T-helper 17 cell (primary cell): ENCODE measurements at places on chromosomes 11 and 22.

DNA sequence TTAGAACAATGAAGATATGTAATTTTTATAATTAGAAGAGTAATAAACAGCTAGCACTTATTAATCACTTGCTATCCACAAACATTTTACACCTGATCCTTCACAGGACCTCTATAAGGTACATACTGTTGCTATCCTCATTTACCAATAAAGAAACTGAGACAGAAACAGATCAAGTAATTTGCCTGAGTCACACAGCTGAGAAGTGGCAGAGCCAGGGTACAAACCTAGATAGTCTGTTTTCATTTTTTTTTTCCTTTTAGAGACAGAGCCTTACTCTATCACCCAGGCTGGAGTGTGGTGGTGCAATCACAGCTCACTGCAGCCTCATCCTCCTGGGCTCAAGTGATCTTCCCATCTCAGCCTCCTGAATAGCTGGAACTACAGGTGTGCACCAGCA lies 71.8 kb upstream of the PTH start:
- H3K27ac ChIP-seq: no peak overlapping the region
- H3K27me3 ChIP-seq: peaks cover 9% of the 10 kb centered on the region
- H3K36me3 ChIP-seq: peaks cover 2% of the 10 kb centered on the region
- no peak overlapping the region for H3K4me3 ChIP-seq

DNA sequence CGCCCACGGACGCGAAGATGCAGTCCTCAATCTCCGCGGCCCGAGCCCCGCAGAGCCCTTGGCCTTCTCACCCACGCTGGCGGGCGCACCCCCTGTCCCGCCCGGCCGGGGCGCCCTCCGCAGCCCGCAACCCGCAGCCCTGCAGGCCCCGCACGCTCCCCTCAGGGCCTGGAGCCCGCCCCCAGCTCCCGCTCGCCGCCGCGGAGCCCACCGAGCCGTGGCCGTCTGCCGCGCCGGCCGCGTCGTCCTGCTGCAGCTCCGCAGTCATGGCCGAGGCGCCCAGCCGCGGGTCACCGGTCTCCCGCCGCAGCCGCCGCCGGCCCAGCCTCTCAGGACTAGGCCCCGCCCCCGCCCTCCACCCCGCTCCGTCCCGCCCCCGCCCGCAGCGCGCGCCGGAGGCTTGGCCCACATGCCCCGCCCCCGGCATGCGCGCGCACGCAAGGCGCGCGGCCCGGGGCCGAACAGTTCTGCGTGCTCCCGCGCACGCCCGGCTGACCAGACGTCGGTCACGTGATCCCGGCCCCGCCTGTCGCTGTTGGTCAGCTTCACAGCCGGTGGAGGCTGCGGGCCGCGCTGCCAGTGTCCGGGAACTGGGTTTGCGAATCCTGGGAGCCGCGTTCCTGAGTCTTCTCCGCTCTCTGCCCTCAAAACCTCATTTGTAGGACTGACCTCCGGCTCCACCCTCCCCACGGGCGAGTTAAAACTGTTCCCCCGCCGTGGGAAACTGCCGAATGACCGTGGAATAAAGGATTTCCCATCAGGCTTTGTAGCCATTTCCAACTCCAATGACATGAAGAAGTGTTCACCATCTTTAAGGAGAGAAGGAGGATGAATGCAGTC lies at the start of gene USP28:
TSS of gene USP28 (minus strand) at position 339 of the 840 bp plus-strand sequence. CDS start at position 268, 71 bp downstream.
- H3K4me3 ChIP-seq: peak within 1 kb of the TSS; percentile 95
- H3K36me3 ChIP-seq: no peaks in the 10 kb centered on the region
- H3K27ac ChIP-seq: peak within 1 kb of the TSS; percentile 93
- peak; percentile 67 for DNase-seq
- peaks cover 33% of the 10 kb centered on the region for H3K4me1 ChIP-seq

GRCh38 chr11:15276621-15277020 lies 161.9 kb downstream of the INSC start:
- H3K27me3 ChIP-seq: peaks cover 48% of the 10 kb centered on the region
- no peak for DNase-seq
- H3K4me3 ChIP-seq: no peak overlapping the region
- no peaks in the 10 kb centered on the region for H3K4me1 ChIP-seq

DNA sequence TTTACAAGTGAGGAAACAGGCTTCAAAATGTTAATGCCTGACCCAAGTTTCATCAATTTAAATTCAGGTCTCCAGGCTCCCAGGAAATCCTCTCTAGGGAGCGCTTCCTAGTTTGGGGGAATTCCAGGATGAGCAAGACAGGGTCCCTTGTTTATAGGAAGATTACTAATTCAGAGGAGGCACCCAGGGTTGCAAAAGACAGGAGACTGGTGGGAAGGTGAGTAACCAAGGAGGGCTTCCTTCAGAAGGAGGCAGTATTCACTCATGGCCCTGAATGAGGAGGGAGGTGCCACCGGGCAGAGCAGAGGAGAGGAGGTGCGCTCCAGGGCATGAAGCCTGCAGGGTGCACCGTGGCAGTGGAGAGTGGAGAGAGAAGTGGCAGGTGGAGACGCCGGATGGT lies 1.6 kb downstream of the TMEM132A start:
- peak overlapping the region; percentile 79 for H3K4me3 ChIP-seq
- H3K27ac ChIP-seq: no peak overlapping the region
- H3K27me3 ChIP-seq: peaks cover 54% of the 10 kb centered on the region
- H3K4me1 ChIP-seq: peaks cover 10% of the 10 kb centered on the region
- DNase-seq: no peak

- H3K27ac ChIP-seq: no peak overlapping the region
- H3K36me3 ChIP-seq: no peaks in the 10 kb centered on the region
- H3K27me3 ChIP-seq: no peaks in the 10 kb centered on the region
- no peak for DNase-seq
- H3K4me1 ChIP-seq: no peaks in the 10 kb centered on the region
- no peak overlapping the region for H3K4me3 ChIP-seq
Observed at GRCh38 chr11:94241896-94242295, 62.5 kb upstream of the IZUMO1R start.

DNA sequence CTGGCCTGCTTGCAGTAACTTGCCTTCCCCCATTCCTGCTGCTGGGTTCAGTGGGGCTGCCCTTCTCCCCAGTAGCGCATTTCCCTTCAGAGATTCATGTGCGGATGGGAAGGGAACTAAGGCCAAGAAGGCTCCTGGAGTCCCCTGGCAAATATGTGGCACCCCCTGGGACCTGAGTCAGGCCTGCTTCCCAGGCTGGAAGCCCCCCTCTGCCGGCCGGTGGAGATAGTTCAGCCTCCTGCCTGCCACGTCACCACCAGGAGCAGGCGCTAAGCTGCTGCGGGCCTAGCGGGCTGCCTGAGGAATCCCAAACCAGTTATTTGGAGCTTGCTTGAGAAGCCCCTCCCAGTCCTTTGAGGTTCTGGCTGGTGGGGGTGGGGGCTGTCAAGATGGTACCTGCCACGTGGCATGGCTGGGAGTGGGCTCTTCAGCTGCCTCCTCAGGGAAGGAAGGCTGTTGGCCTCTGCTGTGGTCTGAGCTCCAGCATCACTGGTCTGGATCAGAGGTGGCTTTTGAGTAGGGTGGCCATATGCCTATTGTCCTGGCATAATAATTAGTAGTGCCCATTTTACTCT lies 2.0 kb downstream of the SERPINH1 start:
- no peak for DNase-seq
- peak overlapping the region; percentile 98 for H3K4me3 ChIP-seq
- H3K36me3 ChIP-seq: no peaks in the 10 kb centered on the region
- H3K27ac ChIP-seq: peak overlapping the region; percentile 94
- peaks cover 28% of the 10 kb centered on the region for H3K4me1 ChIP-seq

DNA sequence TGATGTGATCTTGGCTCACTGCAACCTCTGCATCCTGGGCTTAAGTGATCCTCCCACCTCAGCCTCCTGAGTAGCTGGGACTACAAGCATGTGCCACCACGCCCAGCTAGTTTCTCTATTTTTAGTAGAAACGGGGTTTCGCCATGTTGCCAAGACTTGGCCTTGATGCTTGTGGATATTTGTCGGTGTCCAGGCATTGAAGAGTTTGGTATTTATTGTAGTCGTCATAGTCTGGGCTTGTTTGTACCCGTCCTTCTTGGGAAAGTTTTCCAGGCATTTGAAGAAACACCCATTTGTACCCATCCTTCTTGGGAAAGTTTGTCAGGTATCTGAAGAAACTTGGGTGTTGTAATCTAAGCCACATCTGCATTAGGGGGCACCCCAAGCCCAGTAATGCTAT lies 28.7 kb downstream of the FCHSD2 start:
- peaks cover 8% of the 10 kb centered on the region for H3K4me1 ChIP-seq
- no peak for DNase-seq
- no peak overlapping the region for H3K4me3 ChIP-seq
- H3K27ac ChIP-seq: peak overlapping the region; percentile 49
- H3K36me3 ChIP-seq: no peaks in the 10 kb centered on the region

DNA sequence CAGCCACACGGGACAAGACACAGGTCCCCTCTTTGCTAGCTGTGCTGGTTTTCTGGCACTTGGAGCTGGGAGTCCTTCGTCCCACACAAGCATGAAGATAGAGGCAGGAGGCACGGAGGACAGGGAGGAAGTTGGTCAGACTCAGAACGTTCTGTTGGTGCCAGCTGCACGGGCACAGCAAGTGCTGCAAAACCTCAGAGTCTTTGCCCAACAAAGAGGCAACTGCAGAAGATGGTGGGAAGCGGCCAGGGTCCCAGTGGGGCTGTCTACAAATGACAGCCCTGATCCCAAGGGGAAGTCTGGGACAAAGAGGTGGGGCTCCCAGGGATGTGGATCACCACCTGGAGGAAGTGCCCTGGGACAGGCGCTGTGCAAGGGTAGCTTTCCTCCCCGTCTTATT lies 9.4 kb upstream of the OSM start:
- no peaks in the 10 kb centered on the region for H3K36me3 ChIP-seq
- H3K4me1 ChIP-seq: peaks cover 41% of the 10 kb centered on the region
- no peaks in the 10 kb centered on the region for H3K27me3 ChIP-seq
- H3K27ac ChIP-seq: peak overlapping the region; percentile 89

GRCh38 chr11:17748044-17748443 lies 13.5 kb downstream of the KCNC1 start:
- H3K27ac ChIP-seq: no peak overlapping the region
- H3K4me1 ChIP-seq: no peaks in the 10 kb centered on the region
- no peak for DNase-seq
- H3K27me3 ChIP-seq: peaks cover 78% of the 10 kb centered on the region

DNA sequence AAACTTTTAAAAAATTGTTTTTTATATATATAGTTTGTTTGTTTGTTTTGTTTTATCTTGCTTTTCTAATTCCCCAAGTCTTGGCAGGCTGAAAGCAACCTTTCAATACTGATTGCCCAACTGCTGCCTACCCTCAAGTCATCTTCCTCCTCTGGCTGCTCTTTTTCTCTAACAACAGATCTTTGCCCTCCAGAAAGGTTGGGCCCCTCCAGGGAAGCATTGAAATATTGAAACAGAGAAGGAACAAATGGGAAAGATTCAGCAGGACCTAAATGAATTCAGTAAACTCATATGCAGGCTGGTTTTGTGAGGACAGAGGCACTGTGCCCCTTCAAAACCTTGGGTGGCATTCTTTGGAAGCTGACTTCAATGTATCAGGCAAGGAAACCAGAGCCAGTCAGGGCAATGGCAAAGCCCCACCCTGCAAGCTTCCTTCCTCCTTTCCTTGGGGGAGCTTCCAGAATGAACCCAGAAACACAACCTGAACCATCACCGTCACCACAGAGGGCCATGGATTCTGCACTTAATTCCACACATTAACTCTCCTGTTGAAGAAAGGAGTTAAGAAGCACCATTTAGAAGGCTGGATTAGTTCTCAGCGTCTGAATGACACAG lies 815 bp upstream of the MS4A6A start:
- H3K27ac ChIP-seq: no peak overlapping the region
- H3K4me1 ChIP-seq: no peaks in the 10 kb centered on the region
- H3K4me3 ChIP-seq: no peak overlapping the region
- DNase-seq: no peak
- H3K27me3 ChIP-seq: peaks cover 34% of the 10 kb centered on the region
- H3K36me3 ChIP-seq: no peaks in the 10 kb centered on the region

DNA sequence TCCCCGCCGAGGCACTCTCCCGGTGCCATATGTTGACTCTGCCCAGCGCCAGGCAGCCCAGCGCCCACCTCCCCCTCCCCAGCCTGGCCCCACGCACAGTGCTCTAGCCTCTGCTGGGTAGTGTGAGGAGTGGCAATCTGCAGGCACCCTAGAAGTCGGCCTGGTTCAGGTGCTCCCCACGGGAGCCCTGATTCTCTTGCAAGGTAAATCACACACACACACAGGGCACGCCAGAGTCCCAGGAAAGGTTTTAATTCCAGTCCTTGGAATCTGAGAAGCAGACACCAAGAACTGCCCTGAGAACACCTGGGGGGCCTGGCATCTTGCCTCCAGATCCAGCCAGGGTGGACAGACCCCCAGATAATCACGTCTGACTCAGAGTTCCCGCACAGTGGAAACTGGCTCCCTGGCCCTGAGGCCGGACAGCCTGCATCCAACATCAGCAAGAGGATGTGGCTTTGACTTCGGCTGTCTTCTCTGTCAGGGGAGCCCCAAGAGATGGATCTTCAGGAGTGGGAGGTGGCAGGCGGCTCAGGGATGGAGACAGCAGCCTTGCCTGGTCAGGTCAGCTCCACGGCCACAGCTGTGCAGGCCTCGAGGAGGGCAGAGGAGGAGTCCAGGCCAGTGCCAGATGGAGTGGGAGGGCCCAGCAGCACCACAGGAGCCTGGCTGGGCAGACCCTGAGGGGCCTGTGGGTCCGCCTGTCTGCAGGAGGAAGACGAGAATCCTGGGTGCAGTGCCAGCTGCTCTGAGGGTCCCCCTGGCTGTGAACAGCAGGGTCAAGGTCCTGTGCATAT lies 1.1 kb upstream of the RIN1 start:
- H3K4me1 ChIP-seq: peaks cover 16% of the 10 kb centered on the region
- no peaks in the 10 kb centered on the region for H3K27me3 ChIP-seq
- peak overlapping the region; percentile 28 for H3K4me3 ChIP-seq
- H3K27ac ChIP-seq: peak overlapping the region; percentile 67

DNA sequence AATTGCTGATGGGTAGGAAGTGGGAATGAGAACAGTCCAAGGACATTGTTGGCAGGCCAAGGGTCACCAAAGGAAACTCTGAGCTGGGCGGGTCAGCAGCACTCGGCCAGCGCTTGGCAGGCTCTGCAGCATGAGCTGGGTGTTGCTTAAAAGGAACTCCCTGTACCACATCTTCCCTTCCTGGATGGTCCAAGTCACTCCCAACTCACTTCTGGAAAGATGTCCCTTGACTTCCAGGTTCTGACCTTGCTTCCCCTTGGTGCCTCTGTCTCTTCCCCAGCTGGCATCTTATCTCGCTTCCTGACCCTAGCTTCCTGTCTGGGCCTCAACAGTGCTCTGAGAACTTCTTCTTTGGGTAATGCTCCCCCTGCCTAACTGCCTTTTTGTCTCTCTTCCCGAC lies 24.8 kb upstream of the SWAP70 start:
- no peak for DNase-seq
- peaks cover 2% of the 10 kb centered on the region for H3K4me1 ChIP-seq
- peaks cover 9% of the 10 kb centered on the region for H3K27me3 ChIP-seq
- H3K4me3 ChIP-seq: no peak overlapping the region

- no peak overlapping the region for H3K27ac ChIP-seq
- peaks cover 4% of the 10 kb centered on the region for H3K36me3 ChIP-seq
- H3K4me1 ChIP-seq: peaks cover 1% of the 10 kb centered on the region
- H3K4me3 ChIP-seq: no peak overlapping the region
Observed at GRCh38 chr11:108825381-108825780, 160.5 kb downstream of the DDX10 start.

DNA sequence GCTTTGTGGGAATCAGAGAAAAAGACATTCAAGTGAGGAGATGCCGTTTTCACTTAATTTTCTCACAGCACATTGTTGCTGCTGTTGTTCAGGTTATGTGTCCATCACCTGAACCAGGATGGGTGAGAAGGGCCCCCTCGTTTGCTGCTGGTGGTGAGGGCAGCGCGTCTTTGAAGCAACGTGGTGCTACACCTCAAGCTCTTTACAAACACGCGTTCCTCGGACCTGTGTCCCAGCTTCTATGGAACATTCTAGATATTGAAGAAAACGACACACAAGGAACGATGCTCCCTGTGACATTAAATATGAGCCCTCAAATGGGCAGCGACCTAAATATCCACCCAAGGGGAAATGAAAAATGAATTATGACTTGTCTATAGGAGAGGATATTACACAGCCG lies 418.6 kb downstream of the MN1 start:
- no peak overlapping the region for H3K27ac ChIP-seq
- DNase-seq: no peak
- no peaks in the 10 kb centered on the region for H3K36me3 ChIP-seq
- no peaks in the 10 kb centered on the region for H3K4me1 ChIP-seq
- peaks cover 13% of the 10 kb centered on the region for H3K27me3 ChIP-seq
